ENCODE measurements at places on chromosomes 4 and X.

DNA sequence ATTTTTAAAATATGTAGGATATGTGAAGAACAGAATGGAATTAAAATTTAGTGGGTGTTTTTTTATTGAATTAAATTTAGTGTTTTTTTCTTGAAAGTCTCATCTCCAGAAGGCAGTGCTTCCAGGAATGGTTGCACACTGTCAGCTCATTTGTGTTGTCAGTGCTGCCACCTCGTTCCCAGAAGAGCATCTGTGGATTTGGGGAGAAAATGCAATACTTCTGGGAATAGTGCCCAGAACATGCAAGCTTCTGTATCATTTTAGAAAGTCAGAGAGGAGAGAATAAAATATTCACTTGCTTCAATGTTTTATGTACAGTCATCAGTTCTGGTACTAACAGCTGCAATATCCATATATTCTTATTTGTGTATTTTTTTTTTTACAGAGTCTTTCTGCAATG, 608.8 kb downstream of the PCDH7 start:
- DNase-seq = no peak

- no peak for DNase-seq
Measured at GRCh38 chrX:9279234-9279544, 185.7 kb upstream of the TBL1X start.

DNA sequence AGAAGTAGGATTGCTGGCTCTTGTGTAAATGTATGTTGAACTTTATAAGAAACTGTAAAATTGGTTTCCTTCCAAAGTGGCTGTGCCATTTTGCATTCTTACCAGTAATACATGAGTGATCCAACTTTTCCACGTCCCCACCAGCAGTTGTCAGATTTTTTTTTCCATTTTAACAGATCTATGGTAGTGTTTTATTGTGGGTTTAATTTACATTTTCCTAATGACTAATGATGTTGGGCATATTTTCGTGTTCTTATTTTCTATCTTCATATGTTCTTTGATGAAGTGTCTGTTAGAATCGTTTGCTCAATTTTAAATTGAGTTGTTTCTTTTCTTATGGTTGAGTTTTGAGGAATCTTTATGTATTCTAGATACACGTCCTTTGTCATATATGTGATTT, 56.2 kb downstream of the PHEX start:
- no peak for DNase-seq

DNA sequence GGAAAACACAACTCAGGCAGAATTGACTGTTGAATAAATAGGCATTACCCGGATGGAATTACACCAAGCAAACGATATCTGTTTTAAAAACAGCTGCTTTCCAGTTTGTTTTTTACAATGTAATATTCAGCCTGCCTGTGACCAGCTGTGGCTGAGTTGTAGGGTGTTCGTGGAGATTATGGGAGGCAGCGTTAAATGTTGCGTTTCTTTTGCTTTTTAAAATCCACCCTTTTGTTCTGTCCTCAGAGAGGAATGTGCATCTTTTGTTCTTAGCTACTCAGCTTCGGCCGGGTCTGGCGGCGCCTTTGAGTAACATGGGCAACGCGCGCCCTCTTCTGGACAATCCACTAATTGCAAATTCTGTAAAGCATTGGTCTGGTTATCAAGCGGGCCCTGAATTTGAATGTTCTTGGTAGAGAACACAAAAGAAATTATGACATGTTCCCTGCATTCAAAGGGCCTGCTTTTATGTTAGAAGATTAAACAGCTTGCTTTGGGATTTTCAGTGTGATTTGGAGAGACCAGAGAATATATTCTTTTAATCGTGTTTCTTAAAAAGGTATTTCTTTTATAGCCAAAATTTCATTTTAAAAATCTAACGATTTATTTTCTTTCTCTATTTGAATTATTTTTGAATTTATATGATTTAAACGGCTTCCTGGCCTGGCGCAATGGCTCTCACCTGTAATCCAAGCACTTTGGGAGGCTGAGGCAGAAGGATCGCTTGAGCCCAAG, 76.3 kb upstream of the TRIM2 start:
- DNase-seq = peak; percentile 89

DNA sequence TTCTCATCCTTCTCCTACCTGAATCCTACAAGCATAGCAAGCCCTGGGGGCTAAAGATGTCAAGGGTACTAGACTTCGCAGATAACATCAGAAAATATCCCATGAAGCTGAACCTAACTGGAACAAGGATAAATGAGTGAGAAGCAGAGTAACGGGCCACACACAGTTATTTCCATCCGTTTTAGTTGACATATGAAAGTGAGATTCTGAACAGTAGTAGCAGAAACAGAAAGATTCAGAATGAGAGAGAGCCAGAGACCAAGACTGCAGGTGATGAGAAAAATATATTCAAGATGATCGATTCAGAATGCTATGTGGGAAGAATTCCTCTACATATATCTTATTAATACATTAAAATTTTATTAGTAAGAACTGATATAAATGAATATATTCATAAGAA, 165.1 kb downstream of the TSPAN5 start:
- DNase-seq = no peak

GRCh38 chr4:119626943-119627266, 1.7 kb downstream of the PDE5A start:
- DNase-seq = no peak

DNA sequence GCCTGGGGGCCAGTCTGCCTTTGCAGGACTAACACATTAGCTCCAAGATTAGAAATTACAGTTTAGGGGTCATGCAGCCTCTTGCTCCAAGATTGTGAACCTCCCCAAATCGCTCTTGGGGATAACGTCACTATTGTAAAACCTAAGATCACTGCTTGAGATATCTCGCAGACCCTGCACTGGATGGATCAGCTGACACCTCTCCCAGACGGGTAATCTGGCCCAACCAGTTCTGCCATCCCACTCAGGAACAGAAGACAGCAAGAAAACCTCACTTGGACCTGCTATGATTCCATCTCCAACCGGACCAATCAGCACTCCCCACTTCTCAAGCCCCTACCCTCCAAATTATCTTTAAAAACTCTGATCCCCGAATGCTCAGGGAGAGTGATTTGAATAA, 431.2 kb downstream of the GPM6A start:
- DNase-seq = no peak

DNA sequence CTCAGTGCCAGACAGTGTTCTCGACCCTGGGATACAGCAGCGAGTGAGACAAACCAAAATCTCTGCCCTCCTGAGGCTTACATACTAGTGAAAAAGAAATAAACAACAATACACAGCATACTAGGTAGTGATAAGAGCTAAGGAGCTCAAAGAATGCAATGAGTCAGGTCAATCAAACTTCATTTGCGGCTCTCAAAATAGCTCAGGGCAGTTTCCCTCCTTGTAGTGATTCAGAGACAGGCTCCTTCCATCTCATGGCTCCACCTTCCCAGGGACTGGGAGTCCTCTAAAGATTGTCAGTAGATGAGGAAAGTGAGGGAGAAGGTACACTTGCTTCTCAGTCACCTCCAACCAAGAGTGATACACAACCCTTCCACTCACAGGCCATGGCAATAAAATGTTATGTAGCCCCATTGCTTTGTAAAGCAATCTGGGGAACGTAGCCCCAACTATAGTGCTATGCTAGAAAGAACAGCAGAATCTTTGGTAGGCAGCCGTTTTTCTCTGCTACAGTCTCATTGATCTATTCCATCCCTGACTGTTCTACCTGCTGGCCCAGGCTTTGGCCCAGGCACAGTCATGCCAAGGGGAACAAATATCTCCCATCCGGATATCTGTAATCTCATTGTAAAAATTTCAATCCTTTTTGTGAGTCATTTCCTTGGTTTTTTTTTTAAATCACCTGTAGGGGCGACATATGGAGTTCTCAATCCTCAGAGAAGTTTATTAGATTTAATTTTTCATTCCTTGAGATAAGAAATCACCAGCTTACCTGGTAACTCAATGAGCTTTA, 183.1 kb upstream of the S100G start:
- no peak for DNase-seq

DNA sequence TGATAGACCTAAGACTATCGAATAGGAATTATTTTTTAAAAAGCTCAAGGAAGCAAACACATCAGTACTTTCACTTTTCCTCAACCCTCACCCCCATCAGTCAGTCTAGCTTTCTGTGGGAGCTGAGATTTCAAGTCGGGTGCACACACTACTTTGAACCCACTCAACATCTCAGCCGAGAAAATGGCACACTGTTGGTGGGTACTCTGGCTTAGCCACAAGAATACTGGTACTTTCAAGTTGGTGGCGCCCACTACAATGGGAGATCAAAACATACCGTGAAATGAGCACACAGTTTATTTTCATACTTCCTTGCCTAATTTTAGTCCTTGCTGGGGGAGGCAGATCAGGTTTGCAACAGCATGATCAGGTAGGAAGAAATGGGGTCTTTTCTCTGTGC, 10.2 kb downstream of the CD40LG start:
- no peak for DNase-seq

DNA sequence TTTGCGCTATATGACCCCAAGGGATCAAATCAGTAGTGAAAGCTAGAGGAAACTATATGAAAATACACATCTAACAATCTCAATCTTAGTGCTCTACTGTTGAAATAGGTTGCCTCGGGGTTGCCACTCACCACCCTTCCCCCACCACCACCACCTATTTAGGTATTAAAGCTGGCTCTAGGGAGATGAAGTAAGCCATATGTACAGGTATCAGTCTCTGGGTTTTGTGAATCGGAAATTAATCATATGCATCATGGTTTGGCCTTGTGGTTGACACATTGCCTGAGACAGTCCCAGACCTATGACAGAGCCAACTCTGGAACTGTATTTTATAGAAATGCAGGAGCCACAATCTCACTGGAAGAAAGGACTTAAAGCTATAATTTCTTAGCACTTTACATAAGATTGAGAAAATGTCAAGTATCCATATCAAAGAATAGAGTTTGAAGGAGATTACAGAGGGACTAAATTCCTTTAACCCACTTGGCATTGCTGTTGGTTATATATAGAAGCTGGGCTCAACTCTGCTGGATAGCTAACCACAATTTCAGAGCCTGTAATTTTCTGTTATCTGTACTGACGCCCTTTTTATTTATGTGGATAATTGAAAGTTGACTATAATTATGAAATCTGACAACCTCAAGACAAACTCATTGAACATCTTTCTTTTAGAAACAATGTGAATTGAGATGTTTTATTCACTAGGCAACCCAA, 26.7 kb upstream of the BMP2K start:
- no peak for DNase-seq

GRCh38 chr4:185405296-185405999, 8.8 kb downstream of the ANKRD37 start:
- no peak for DNase-seq

- no peak for DNase-seq
Measured at GRCh38 chrX:124282580-124282979, 49.9 kb upstream of the TEX13D start.

GRCh38 chrX:125402807-125403206, 83.1 kb downstream of the TEX13C start:
- DNase-seq = no peak

GRCh38 chr4:67581913-67582312, 23.4 kb downstream of the STAP1 start:
- DNase-seq = no peak

DNA sequence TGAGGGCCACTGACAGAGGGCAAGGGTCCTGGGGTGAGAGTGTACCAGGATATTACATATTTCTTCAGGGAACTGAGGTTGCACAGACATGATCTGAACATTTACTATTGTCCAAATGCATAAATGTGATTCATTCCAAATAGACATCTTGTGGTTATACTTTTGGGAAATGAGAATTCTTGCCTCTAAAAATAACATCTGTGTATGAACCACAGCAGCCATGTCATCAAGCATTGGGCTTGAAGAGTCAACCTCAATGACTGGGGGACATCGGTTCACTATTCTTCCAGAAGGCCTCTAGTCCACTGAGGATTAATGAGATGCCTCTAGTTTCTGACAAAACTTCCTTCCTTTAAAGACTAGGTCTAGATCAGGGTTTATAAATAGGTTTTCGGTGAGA, 193.1 kb upstream of the GPC4 start:
- DNase-seq = no peak

DNA sequence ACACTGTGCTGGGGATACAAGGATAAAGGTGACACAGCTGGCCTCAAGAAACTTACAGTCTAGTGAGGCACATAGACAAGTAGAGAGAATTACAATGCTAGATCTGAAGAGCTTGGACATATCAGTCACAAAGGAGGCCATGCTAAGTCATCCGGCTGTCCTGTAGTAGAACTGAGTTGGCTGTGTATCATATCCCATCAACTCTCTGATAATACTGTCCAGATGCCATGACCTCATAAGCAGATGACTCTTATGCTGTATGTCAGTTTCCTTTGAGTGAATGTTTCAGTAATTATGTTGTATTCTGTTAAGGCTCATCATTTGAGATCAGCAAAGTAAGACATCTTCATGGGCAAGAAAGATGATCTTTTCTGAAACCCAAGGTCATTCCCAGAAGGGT, 442.9 kb downstream of the MID1IP1 start:
- DNase-seq = no peak

DNA sequence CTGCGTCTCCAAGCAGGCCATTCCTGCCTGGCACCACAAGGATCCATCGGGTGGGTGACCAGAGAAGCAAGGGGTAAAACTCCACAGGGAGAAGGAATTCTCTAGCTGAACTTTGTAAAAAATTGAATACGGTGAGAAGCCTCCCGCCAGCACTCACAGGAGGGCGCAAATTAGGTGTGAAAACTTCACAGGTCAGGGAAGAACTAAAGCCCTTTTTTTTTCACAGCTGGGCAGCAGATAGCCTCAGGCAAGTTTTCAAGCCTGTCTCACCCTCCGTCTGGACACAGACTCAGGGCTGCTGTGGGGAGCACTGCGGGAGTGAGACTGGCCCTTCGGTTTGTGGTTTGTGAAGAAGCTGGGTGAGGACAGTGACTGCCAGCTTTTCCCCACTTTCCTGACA, 224.1 kb upstream of the FGF16 start:
- DNase-seq = no peak

DNA sequence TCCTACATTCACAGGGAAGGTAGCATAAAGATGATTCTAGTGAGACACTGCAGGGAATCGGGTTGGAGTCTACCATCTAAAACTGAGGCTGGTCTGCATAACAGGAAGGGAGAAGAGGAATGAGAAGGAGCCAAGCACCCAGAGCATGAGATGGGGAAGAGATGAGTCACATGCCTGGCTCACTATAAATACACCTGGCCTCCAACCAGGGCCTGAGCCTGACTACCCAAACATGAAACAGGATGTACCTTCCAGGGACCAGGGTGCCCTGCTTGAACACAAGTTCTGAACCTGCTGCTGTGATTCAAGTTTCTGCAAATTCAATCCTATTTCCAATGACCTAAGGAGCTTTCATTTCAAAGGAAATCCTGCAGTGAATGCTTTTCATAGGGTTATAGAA, 24.9 kb downstream of the CD99L2 start:
- peak; percentile 91 for DNase-seq

DNA sequence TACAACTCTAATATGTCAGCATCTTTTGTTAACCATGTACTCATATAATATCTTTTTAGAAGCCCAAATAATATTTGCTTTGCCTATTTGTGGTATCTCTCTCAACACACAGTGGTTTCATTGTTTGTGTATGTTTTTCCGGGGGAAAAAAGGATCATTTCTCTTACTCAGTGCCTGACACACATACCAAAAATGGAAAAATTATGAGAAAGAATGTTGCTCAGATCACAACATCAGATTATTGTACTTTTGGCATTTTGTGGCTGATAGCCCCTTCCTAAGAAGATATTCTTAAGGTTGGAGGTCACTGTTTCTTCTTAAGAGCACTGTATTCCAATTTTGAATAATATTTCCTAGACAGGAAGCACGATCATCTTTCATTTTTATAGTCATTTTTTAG, 93.6 kb downstream of the PDLIM5 start:
- no peak for DNase-seq

- DNase-seq = peak; percentile 51
Measured at GRCh38 chr4:158410272-158410671, 111.4 kb upstream of the RXFP1 start.

Data from DMS53 (cell line).